ENCODE measurements at places on chromosomes 5 and 9.

DNA sequence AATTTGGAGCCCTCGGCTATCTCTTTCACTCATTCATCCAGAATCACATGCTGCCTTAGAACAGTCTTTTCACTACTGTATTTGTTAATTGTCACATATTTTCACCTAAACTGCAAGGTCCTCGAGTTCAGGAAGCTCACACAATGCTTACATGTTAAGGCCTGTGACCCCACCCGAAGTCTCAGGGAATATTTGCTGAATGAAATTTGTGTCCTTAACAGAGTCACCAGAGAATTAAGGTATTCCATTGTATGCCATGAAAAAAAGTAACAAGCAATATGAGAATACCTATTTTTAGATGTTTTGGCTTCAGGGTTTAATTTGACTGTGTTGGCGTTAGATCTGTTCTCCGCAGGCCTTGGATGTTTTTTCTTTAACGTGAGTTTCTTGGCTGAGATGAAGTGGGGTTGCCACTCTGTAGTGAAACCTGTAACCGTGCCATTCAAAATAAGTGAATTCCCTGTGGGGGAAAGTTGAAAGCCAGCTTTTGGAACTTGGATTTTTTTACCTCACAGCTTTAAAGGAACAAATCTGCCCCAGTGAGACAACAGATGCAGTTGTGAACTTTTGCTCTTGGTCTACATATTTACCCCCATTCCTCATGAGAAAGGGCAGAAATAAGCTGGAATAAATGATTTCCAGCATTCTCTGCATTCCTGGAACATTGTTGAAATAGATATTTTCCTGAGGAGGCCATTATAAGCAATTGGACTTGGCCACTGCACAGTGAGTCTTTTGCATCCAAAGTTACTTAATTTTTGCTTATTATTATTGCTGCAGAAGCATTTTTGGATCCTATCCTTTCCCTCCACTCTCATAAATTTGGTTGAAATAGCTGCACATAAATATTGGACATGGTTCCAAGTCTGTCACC is 35.9 kb upstream of the FBP1 start:
- DNase-seq: no peak

DNA sequence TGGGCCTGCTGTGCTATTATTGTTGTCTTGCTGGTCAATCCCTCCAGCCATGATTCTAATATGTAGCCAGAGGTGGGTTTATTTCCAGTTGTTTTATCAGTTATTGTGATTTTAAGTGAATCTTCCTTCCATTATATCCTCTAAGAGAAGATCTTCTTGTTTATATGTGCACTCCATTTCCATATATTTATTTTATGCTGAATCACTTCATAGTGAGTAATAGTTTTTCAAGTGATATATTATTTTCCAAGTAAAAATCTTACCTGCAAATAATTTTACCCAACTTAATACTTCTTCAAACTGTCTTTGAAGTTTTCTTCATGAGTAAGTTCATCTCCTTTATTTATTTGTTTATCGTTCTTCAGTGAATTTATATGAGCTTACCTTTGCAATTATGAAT is 13.5 kb upstream of the GPR150 start:
- DNase-seq: no peak

- DNase-seq: no peak
Measured at GRCh38 chr9:84229191-84229590, 111.4 kb downstream of the SLC28A3 start.

GRCh38 chr5:43648499-43649124 is 45.6 kb downstream of the NNT start:
- no peak for DNase-seq

- no peak for DNase-seq
Measured at GRCh38 chr9:91847581-91848091, 102.4 kb downstream of the ROR2 start.

- DNase-seq: no peak
Measured at GRCh38 chr9:103816146-103816545, 278.0 kb upstream of the SMC2 start.

DNA sequence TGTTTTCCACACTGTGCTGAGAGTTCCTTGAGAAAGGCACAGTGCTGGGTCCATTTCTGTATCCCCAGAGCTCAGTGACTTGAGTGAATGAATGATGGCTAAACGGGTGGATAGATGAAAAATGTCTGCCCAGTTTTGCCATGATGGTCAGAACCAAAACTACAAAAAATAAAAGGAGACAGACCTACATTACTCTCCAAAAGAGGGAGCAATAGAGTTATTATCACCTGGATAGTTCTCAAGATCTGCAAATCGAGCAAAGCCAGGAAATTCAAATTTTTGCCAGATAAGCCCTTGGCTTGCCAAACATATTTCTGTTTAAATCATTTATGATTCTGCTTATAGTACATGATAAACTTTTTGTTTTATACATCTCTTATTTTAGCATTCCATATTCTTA is 214.2 kb upstream of the ZNF462 start:
- no peak for DNase-seq

GRCh38 chr9:86868616-86869015 is 78.7 kb downstream of the GAS1 start:
- DNase-seq: no peak

- no peak for DNase-seq
Measured at GRCh38 chr9:137764981-137765380, 112.6 kb upstream of the CACNA1B start.

- DNase-seq: no peak
Measured at GRCh38 chr5:159904874-159905273, 11.4 kb upstream of the ADRA1B start.

GRCh38 chr5:14486996-14487896 is 94.3 kb upstream of the OTULINL start:
- no peak for DNase-seq

- DNase-seq: no peak
Measured at GRCh38 chr5:127565586-127566270, 48.3 kb downstream of the PRRC1 start.

- no peak for DNase-seq
Measured at GRCh38 chr5:80763211-80763610, 108.4 kb upstream of the DHFR start.

GRCh38 chr5:12277504-12278192 is 373.4 kb upstream of the CTNND2 start:
- DNase-seq: no peak

DNA sequence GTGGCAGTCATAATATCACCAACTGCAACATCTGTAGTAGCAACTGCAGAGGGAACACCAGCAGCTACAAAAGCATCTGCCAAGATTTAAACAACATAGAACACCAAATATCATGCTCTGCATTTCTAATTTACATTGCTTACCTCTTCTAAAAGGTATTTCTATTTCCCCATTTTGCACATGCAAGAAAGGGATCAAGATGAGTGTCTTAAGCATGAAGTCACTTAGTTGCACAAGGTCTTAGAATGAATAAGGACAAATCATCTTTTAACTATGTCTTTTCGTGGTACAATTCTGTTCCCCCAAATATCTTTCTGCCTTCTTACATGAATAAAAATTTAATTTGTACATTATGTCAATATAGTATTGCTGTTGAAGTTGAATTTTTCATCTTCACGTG is 1746.4 kb downstream of the EFNA5 start:
- DNase-seq: no peak

GRCh38 chr5:174688441-174689354 is 35.7 kb upstream of the MSX2 start:
- no peak for DNase-seq

DNA sequence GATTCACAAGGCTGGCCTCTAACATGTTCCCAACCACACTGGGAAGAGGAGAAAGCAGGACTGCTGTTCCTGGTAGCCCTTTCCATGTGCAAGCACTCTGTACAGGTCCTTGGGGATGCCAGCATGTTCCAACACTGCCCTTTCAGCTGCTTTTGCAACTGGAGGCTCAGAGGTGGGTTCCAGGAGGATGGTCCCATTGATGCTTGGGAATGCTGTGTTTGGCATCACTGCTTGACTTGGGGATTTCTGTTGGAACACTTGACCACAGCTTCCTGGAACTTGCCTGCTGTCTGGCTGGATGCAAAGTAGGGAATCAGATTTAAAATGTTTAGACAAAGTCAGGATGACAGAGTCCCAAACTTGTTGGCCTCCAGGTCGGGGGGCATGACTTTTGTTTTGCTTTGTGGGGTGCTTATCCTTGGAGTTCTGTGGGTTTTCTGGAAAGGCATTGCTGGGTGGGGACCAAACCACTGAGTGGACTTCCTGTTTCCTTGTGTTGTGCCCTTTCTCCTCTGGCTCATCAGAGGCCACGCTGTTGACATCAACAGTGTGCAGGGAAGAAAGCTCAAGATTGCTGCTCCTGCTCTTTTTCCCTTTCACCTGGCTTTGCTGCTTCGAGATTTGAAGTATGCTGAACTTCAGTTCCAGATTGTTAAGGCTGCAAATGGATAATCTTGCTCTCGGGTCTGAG is 148.5 kb upstream of the RPS23 start:
- DNase-seq: no peak

GRCh38 chr9:69719983-69720382 is 39.8 kb downstream of the PTAR1 start:
- no peak for DNase-seq

All from central memory CD4-positive, alpha-beta T cell (primary cell).